Right ventricle myocardium superior (tissue), 1 donor: ENCODE measurements at places on chromosomes 5 and 9.

DNA sequence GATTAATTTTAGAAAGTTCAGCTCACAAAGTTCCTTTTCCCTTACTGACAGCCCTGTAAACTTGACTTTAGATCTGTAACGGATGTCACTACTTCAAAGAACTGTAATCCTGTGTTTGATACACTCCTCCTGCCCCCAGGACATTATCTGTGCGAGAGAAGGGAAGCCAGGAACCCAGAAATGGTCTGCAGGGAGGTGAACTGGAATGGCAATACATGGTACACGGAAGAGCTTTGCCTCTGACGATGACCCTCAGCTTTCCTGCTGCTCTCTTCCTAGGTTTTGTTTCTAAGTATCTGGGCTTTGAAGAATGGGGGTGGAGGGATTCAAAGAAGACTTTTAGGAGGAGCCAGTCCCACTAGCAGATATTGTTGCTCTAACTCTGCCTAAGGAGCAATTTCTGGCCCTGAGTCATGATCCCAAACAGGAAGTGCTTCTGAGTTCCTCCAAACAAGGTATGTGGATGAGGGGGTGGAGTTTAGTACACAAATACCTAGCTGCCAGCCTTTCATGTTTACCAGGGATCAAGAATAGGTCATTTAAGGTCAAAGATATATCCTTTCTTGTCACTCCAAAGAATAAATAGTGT is 43.4 kb upstream of the TMC1 start:
- no peak for DNase-seq

GRCh38 chr9:87434366-87434765 is 63.3 kb upstream of the DAPK1 start:
- DNase-seq: no peak

GRCh38 chr5:181134259-181134658 is 3.3 kb upstream of the OR2V1 start:
- no peak for DNase-seq

DNA sequence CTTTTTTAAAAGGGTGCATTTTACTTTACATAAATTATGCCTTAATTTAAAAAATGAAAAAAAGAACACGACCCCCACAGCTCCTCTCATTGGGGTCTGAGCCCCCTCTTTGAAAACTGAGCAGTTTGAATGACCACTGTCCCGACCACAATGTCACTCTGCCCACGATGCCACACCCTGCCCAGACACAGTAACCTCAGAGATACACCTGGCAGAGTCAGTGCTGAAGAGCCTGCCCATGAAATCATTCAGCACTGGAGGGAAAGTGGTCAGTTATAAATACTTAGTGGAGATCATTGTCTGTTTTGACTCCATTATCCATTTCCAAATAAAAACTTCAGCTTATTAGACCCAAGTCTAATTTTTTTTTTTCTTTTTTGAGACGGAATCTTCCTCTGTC is 49.3 kb downstream of the DNAJC21 start:
- DNase-seq: no peak

DNA sequence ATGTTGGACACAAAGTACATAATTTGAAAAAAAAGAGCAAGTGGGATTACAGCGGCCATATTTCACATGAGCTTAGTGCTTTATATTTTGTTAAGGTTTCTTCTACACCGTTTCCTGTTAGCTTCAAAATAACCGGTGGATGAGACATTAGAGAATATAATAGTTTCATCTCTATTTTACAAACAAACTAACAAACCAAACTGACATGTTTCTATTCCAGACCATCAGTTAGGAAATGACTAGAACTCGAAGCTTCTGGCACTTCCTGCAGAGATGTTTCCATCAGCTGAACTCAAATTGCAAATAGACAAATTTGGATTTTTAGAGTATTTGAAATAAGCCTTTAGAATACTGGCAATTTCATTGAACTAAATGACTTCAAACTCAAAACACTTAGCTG is 86.5 kb downstream of the MTRR start:
- DNase-seq: no peak

- DNase-seq: no peak
These were observed 108.0 kb downstream of the DAPK1 start for GRCh38 chr9:87605676-87606075.

- DNase-seq: peak; percentile 70
These were observed 33.1 kb downstream of the DAB2IP start for GRCh38 chr9:121684381-121685145.

- no peak for DNase-seq
These were observed 510.1 kb upstream of the DAB2 start for GRCh38 chr5:39934830-39935229.

- no peak for DNase-seq
These were observed 23.5 kb upstream of the EIF4EBP3 start for GRCh38 chr5:140524003-140524402.

DNA sequence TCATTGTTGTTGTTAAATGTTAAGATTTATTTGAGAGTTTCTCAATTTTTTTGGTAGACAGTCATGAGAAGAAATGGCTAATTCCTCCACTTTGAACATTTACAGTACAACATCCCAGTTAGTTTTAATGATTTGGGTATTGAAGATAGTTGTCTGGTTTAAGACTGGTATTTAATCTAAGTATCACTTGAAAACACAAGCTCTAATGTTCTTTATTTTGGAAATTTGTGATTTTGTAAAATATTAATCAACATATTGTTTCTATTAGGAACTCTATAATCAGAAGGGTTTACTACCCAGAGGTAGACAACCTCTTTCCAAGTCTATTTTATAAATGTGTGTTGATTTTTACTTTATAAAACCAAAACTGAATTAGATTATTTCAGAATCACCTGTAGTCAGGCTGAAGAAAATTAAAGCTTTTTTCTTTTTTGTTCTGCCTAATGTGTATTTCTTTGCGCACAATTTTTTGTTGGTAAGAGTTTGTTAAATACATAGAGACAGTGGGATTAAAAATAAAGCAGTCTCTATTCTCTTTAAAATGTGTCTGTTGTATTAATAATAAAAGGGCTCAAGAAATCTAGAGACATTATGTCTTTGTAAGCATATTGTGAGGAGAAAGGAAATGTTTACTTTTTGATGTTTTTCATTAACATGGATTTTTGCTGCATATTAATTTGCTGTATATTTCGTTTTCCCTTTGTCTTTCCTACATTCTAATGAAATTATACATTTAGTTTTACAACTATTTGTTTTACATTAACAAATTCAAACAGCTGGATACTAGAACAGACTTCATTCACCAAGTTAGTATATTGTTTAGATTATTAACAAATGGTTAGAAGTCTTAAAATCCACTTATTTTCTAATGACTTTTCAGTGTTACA is 3.9 kb upstream of the PURA start:
- DNase-seq: no peak

DNA sequence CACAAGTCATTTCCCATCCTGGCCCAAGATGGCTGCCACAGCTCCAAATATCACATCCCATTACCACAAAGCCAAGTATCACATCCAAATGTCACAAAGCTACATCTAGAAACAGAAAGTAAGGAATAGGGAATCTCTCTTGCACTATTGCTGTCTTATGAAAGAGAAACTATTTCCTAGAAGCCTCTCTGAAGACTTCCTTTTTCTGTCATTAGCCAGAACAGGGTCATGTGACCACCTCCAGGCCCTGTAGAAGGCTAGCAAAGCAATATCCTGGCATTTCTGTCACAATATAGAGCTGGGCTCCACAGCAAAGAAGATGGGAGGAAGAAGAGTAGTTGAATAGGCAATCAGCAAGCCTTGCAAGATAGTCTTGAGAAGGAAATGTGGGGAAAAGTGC is 99.2 kb downstream of the SH3TC2 start:
- no peak for DNase-seq

DNA sequence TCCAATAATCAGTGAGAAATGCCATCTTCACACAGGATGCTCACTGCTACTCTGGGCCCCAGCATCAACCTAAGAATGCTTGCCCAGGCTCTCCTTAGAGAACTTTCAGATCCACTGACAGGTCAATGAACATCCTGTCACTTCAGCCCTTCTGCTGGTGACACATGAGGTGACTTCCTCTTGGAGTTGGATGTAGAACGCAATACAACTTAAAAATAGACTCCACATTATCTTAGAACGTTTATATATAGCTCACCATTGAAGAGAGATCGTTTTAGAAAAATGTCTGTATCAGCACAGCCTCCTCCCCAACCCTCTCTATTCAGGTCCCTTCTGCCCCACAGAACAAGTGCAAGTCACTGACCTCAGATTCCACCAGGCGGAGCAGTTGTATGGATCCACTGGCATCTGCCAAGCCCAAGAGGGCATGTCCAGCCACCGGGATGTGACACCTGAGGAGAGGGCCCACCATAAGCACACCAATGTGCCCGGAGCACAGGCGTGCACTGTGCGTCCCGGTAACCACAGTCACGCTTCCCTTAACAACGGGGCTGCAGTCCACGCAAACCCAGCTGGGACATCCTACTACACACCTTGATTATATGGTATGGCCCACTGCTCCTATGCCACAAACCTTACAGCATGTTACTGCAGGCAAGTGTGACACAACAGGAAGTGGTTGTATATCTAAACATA is 2.9 kb downstream of the DPH7 start:
- no peak for DNase-seq

DNA sequence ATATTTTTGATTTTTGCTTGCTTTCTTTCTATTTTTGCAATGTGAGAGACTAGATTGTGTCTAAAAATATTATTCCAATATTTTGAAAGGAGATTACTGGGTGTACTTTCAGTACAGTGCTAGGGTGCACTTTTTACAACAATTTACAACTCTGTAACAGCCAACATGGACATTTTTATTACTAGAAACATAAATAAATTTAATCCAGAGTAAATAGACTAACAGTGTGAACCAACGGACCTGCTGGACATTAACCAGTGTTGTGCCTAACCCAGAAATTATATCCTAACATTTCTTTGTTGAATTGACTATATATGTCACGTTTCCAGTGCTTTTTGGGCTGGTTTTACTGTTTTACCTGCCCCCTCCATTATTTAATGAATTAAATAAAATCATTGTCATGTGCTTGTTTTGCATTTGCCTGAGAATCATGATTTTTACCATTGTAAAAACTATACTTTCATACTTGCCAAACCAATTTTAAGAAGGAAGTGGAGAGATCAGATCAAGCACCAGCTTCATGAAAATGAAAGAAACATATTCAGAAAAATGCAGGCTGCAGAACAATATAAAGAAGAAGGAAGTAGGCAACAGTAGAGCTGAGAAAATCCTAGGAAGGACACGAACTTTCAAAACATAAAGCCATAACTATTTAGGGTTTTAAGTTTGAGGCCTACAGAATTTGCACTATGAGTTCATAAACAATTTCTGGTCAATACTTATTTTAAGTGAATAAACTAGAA is 400.8 kb upstream of the PIK3R1 start:
- DNase-seq: no peak

- no peak for DNase-seq
These were observed 293.9 kb upstream of the RIOK2 start for GRCh38 chr5:97476852-97477534.

DNA sequence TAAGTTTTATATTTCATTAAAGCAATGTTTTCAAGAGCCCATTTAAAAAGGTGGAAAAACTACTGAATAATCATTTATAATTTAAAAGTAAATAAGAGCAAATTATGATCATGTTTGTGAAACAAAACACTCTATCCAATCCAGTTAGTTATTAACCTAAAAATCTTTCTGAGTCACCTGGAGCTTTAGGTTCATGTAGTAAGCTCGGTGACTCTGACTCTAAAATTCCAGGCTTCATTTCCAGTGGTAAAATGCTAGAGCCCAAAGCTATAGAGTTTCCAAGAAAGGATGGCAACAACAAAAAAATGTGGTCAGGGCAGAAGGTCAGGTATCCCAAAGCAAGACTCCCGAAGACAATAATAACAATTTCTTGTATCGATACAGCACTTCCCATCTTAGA is 76.1 kb upstream of the SPOCK1 start:
- DNase-seq: no peak

- no peak for DNase-seq
These were observed 2052.0 kb upstream of the C9orf72 start for GRCh38 chr9:29625292-29625731.

DNA sequence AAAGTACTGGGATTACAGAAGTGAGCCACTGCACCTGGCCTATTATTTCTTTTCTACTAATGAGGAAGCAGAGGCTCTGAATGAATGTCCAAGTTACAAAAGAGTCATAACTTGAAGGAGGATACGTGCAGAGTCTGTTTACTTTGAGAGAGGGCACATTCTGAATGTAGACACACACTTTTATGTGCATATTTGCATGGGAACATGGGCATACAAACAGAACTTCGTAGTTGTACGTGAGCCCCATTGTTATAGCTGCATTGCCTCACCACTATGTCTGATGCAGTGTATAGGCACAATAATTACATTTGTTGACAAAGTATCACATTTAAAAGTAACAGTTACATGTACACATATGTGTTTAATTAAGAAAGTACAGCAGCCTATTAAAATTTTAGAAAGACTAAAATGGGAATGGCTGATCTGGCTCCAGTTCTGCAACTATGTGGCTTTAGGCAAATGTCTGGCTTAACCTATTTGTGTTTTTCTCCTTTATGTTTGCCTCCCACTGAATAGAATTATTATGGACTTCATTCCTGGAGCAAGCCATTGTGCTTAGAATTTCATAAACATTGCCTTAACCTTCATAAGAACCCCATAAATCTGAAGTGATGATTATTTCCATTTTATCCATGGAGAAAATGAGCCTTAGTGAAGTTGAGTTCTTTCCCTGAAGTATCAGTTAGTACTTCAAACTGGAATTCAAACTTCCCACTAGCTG is 3.0 kb upstream of the DPYSL3 start:
- DNase-seq: no peak

DNA sequence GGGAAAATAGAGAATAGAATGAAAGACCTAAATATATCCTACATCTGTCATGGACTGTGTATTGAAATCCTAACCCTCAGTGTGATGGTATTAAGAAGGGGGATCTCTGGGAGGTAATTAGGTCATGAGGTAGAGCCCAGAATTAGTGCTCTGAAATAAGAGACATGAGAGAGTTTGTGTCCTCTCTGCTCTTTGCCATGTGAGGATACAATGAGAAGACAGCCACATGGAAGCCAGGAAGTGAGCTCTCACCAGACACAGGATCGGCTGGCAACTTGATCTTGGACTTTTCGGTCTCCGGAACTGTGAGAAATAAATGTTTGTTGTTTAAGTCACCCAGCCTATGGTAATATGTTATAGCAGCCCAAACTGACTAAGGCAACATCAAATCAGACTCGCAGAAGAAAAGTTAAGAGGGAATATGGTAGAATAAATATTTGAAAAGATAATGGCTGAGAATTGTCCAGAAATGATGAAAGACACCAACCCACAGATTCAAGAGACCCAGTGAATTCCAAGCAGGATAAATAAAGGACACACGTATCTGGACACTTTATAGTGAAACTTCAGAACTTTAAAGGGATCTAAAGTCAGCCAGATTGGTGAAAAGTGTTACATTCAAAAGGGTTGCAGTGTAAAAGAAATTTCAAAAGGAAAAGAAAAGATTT is 12.7 kb upstream of the SLC36A1 start:
- DNase-seq: no peak

DNA sequence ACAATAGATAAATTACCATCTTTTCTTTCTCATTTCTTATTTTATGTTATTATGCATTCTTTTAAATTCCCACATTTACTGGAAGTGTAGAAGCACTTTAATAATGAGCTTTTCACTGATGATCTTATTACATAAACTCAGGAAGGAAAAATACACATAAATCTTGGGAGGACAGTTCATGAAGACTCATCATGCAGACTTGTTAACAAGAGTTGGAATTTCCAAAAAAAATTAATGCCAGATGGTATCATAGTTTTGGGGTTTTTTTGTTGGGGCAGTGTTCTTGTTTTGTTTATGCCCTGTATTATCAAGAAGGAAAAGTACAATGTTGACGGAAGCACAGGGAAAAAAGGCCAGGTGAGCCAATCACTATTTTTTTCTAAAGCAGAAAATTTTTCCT is 35.1 kb downstream of the CEMIP2 start:
- no peak for DNase-seq

GRCh38 chr5:31487506-31487905 is 44.4 kb downstream of the DROSHA start:
- DNase-seq: no peak
